ENCODE measurements at places on chromosomes 5 and 9.

DNA sequence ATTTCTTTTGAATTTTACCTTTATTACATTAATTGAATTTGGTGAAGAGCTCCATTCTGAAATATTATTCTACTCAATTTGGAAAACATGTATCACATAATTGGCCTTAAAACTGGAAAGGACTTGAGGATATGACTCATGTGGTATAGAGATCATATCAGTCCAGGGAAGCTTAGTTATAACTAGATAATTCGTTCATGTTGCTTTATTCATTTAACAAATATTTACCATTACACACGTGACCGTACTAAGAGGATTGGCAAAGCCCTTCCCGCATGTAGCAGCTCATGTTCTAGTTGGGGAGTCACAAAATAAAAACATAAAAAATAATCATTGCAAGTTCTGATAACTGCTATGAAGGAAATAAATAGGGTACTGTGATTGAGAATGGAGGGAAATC lies 1816.5 kb downstream of the MAT2B start:
- no peak for DNase-seq

GRCh38 chr9:33687779-33688178 lies 107.6 kb upstream of the PRSS3 start:
- no peak for DNase-seq

GRCh38 chr5:87354496-87354895 lies 58.2 kb downstream of the CCNH start:
- DNase-seq = no peak

GRCh38 chr5:36373527-36374086 lies 71.9 kb upstream of the RANBP3L start:
- no peak for DNase-seq

GRCh38 chr9:29211580-29212396 lies 1638.5 kb upstream of the C9orf72 start:
- no peak for DNase-seq

DNA sequence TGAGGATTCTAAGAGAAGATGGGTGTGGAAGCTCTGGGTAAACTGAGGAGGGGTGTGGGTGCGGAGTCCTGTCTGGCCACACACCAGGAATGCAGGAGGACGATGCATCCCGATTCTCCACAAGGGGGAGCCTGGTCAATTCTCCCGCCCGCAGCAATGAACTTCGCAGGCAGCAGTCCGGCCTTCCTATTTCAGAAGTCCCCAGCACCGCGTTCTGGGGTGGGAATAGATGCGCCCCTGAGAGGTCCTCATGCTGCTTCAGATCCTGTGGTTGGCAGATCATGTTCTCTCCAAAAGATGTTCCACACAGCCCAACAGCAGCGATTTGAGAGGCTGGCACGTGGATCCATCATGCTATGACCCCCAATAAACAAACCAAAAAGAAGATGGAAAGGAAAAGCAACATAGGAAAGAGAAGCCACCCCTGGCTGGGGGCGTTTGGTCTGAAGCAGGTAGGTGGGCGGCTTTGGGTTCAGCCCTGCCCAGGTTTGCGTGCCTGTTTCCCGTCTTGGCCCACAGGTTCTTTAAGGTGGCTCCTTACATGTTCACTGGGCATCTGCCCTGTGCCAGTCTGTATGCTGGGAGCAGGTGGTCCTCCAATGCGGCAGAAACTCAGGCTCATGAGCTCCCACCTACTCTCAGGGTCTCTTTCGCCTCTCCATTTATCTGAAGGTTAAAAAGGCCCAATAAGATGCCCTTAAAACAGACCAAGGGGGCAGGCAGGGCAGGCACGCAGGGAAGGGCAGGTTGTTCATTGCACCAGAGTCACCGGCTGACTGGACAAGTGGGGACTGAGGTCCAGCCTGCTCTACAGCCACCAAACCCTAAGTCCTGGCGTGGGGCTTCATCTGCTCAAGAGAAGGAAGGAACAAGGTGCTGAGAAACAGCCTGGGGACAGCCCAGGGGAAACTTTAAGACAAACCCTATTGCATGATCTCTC lies 171.6 kb downstream of the PAX5 start:
- no peak for DNase-seq

- DNase-seq = no peak
Measured at GRCh38 chr5:21644032-21644431, 1209.1 kb downstream of the CDH12 start.

DNA sequence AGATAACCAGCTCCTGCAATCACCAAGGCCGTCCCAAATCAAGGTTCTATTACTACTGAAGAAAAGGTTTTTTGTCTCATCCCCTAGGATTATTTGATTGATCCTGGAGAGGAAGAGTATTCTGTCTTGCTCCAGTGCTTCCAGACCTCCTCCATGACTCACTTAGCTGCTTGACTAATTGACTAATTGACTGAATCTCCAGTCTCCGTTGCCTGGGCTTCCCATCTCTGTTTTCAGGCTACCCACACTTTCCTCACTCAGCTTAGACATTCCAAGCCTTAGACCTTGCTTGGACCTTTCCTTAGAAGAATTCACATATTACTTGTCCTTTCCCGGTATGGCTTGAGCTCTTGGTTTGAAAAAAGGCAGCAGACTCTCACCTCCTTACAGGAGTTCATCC lies 60.6 kb downstream of the FRMD3 start:
- DNase-seq = no peak

DNA sequence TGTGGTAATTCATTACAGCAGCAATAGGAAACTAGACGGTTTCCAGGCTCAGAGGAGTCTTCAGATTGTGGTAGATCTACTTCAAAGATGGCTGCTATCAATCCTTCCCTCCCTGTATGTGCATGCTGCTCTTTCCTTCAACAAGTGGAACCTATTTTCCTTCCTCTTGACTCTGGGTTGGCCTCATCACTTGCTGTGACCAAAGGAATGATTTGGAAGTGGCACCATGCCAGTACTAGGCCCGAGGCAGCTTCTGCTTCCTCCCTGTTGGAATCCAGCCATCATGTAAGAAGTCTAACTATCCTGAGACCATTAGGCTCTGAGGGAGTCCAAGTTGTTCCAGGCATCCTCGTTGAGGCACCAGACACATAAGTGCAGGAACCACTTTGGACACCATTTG lies 46.5 kb upstream of the MCTP1 start:
- no peak for DNase-seq

DNA sequence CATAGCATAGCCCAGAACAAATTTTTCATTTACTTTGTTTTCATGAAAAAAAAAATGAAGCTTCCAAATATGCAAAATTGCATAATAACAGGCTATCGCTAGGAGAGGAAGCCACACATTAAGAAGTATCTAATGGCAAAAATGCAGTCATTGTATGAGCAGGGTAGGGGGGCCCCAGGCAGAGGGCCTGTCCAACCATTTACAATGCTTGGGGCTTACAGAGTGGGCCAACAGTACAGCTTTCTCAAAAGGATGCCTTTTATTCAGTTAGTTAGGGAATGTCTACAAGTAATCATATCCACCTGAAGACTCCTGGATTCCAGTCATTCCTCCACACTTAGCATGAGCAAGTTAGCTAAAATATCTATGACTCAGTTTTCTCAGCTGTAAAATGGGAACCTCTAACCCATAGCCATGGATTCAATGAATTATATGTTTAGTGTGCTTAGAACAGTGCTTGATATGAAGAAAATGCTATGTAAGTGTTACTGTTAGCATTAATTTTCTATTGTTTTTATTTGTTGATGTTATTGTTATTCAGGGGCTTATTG lies 117.7 kb downstream of the GAS1 start:
- DNase-seq = no peak

DNA sequence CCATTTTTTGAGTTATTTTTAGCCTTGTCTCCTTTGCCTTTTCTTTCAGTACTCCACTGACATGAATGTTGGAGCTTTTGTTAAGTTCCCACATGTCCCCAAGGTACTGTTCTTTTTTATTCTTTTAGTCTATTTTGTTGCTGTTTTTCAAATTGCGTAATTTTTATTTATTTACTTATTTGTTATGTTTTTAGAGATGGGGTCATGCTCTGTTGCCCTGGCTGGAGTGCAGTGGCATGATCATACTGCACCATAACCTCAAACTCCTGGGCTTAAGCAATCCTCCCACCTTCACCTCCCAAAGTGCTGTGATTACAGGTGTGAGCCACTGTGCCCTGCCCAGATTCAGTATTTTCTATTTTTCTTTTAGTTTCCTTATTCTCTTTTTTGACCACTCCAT lies 5.4 kb upstream of the PCDHA1 start:
- DNase-seq = no peak

- DNase-seq = no peak
Measured at GRCh38 chr5:74653991-74654390, 13.5 kb upstream of the ENC1 start.

GRCh38 chr5:147208134-147208533 lies 26.7 kb upstream of the STK32A start:
- DNase-seq = no peak

DNA sequence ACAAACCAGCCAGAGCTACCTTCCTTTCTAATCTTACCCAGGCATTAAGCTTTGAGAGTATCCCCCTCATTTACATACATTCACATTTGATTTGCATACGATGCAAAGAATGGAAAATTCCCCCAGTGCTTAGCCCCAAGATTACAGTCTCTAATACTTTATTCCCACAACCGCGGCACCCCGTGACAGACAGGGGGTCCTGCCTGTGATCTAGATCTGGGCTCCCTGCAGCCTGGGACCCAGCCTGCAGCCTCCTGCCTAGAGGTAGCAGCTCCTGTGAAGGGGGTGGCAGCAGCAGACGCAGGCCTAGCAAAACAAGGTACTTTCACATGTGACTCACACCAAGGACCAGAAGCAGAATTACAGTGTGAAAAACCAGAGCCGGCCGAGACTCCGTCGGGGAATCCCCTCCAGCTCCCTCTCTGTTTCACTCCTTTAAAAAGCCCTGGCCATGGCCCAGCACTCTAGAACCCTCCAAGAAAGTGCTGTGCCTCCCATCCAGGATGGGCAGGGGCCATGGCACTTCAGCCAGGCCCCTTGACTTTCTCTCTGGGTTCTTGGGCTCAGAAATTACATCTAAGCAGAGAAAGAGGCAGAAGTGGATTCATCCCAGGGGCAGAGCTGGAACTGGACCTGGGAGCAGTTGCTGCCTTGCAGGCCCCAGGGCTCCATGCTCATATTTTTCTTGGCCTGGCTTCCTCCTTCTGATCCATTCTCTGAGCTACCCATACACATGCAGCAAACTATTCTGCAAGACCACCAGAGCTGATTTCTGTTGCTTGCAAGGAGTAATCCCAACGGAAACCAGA lies 14.0 kb upstream of the TCF7 start:
- DNase-seq = peak; percentile 85

DNA sequence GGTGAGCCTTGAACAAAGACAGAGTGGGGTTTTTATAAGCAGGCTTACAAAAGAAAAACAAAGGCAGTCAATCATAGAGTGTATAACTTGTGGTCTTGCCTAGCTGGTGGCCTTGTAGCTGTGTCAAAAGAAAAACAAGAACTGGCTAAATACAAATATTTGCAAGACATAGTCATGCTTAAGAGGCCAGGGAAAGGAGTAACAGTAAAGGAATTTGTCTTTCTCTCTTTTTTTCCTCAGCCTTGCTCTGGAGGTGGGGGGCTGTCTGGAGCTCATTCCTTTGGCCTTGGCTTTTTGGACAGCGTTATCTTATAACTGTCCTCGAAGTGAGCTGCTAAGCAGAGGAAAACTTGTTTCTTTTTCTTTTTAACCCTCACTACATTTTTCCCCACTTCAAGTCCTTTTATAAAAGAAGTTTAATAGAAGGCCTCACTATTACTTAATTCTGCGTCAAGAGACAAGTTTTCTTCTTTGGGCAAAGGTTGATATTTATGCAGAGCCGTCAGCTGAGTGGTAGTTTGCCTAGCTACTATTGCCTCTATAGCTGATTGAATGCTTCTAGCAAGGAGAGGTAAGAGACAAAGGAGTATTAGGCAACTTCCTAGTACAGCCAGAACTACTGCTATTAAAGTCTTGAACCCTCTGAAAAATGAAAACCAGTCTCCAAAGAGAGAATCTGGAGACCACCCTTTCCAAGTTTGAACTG lies 14.3 kb downstream of the CEL start:
- no peak for DNase-seq

GRCh38 chr5:147481376-147481775 lies 28.5 kb downstream of the DPYSL3 start:
- DNase-seq = no peak

DNA sequence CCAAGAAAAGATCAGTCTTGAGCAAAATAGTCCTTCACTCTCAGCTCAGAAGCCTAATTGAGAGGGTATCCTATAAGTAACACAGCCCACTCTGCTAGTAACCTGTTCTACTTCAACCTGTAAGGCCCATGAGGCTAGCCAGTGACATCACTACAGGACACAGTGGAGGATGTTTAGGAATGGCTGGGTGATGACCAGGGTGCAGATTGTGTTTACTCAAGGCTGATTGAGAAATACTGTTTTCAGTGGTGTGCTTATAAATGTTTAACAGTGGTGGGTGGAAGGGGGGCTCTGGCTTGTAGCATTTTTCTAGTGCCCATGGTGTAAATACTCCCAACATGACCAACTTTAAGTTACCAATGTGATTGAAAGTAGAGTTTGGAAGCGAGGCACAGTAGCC lies 159.8 kb upstream of the CCDC152 start:
- no peak for DNase-seq

GRCh38 chr5:82593481-82593880 lies 315.3 kb upstream of the RPS23 start:
- DNase-seq = no peak

DNA sequence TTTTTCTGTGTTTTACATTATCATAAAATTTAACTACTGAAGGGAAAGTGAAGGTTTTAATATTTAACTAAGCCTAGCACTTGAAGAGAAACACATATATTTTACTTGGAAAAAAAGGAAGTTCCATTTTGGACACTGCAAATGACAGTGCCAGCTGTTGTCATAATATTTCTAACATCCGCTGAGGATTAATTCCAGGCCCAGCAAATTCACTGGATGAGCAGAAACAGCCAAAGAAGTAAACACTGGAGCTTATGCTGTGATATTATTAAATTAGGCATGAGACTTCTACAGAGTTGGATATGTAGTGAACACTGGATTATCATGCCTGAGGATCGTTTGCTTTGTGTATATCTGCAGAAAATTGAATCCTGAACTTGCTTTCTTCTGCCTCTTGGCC lies 67.6 kb downstream of the GHR start:
- DNase-seq = no peak

DNA sequence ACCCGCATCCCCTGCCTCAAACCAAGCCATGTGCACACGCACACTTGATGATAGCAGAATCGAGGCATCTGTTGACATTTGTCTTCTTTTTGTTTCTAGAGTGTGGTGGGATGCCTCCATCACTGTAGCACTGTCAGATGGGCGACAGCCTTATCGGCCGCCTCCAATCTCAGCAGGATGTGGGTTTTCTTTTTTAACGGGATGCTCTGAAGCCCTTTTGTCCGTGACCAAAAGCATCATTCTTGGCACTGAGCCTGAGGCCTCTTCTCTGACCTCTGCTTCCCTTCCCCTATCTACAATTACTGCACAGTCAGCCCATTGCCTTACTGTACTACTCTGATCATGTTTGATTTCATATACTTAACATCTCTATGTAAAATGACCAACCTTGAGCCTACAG lies 78.3 kb downstream of the LMNB1 start:
- DNase-seq = no peak

- DNase-seq = no peak
Measured at GRCh38 chr5:177492841-177493240, 4.6 kb downstream of the PDLIM7 start.

All from stimulated activated naive CD4-positive, alpha-beta T cell treated with Interleukin-2 at 50 U/mL for 16 hours (primary cell).